ENCODE measurements at places on chromosomes 7 and 10.

DNA sequence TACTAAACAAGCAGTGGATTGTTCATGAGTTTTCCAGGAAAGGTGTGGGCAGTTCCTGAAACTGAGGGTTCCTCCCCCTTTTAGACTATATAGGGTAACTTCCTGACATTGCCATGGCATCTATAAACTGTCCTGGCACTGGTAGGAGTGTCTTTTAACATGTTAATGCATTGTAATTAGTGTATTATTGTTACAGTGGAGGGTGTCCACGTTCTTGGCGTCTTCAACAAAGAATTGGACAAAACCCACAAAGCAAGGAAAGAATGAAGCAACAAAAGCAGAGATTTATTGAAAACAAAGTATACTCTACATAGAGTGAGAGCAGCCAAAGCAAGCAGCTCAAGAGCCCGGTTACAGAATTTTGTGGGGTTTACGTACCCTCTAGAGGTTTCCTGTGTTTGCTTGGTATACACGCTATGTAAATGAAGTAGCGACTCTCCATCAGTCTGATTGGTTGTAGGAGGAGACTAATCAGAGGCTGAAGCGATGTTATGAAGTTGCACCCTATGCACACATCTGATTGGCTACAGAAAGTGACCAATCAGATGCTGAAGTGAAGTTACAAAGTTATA, 175.2 kb downstream of the NSUN6 start:
- no peak overlapping the region for H3K27ac ChIP-seq
- H3K4me1 ChIP-seq = peaks cover 13% of the 10 kb centered on the region
- H3K4me3 ChIP-seq = no peak overlapping the region
- no peak for DNase-seq
- H3K27me3 ChIP-seq = peaks cover 2% of the 10 kb centered on the region

DNA sequence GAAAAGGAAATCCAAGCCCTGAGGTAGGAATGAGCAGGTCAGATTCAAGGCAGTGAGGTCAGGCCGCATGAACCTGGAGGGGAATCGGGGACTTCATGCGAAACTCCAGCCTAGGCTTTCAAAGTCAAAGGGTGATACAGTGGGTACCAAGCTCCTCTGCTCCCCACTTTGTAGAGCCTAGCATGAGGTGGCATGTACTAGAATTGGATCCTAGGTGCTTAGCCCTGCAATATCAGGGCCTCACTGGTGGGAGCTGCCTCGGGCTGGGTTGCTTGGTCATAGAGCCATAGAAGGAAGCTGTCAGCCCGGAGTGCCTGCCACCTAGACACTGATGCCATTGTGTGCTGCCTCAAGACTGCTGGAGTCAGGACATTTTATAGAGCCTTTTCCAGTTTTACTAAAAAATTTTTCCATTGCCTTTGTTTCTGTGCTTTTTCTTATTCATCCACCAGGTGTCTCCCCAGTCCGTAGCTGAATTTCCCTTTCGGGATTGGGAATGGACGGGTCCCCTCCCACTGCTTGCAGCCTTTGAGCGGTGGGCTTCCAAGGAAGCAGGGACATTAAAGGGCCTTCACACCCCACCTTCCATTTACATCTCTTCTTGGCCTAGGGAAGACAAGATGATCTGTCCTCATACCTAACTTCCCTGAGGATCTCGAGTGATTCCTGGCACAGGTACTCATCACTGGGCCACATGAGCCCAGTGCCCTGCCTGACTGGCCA, 5.5 kb upstream of the LZTS2 start:
- H3K4me1 ChIP-seq = peaks cover 20% of the 10 kb centered on the region
- no peak for DNase-seq
- H3K27me3 ChIP-seq = no peaks in the 10 kb centered on the region
- no peak overlapping the region for H3K4me3 ChIP-seq
- H3K27ac ChIP-seq = no peak overlapping the region

GRCh38 chr7:54978364-54979116, 40.3 kb upstream of the EGFR start:
- no peak overlapping the region for H3K4me3 ChIP-seq
- no peak for DNase-seq
- no peaks in the 10 kb centered on the region for H3K27me3 ChIP-seq

DNA sequence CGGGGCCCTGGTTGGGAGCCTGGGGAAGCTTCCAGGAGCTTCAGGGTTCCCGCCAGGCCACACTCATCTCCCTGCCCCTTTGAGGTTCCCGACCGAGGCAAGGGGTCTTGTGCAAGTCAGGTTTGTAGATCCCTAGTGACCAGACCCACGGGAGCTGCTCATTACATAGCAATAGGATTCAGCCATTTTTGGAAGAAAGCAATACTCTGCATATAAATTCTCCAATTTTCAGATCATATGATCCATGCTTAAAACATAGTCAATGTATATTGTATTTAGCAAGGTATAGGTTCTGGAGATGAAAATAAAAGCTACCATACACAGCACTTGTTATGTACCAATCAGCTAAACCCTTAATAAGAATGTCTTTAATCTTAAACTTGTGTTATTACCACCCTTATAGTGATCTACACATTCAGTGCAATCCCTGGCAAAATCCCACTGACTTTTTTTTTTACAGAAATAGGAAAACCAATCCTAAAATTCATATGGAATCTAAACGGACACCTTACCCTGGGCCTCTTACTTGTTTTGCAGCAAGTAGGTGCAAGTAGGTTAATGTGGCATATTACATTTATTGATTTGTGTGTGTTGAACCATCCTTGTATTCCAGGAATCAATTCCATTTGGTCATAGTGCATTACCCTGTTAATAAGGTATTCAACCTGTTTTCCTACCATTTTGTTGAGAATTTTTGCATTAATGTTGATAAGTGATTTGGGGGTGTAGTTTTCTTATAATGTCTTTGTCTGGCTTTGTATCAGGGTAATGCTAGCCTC, 13.8 kb upstream of the FKBP9 start:
- H3K4me1 ChIP-seq = peaks cover 20% of the 10 kb centered on the region
- H3K4me3 ChIP-seq = peak overlapping the region; percentile 63
- H3K36me3 ChIP-seq = peaks cover 17% of the 10 kb centered on the region
- no peak for DNase-seq
- no peak overlapping the region for H3K27ac ChIP-seq
- H3K27me3 ChIP-seq = peaks cover 7% of the 10 kb centered on the region

DNA sequence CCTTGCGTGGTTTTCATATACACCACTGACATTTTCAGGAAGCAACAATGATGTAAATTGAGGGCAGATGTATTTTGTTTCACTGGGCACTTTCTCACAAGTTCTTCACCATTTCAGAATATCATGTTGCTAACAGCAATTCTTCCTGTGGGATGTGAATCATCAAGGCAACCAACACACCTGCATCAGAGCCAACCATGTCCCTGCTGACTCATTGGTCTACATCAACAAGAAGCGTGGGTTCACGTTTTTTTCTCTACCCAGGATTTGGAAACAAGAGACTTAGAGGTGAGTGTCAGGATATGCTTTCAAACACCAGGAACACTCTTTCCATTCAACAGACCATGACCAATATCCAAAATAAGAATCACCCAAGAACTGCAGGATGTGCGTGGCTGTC, 203.9 kb downstream of the TEX36 start:
- no peak overlapping the region for H3K27ac ChIP-seq
- H3K36me3 ChIP-seq = no peaks in the 10 kb centered on the region
- H3K4me1 ChIP-seq = peaks cover 8% of the 10 kb centered on the region
- no peak for DNase-seq
- no peak overlapping the region for H3K4me3 ChIP-seq

DNA sequence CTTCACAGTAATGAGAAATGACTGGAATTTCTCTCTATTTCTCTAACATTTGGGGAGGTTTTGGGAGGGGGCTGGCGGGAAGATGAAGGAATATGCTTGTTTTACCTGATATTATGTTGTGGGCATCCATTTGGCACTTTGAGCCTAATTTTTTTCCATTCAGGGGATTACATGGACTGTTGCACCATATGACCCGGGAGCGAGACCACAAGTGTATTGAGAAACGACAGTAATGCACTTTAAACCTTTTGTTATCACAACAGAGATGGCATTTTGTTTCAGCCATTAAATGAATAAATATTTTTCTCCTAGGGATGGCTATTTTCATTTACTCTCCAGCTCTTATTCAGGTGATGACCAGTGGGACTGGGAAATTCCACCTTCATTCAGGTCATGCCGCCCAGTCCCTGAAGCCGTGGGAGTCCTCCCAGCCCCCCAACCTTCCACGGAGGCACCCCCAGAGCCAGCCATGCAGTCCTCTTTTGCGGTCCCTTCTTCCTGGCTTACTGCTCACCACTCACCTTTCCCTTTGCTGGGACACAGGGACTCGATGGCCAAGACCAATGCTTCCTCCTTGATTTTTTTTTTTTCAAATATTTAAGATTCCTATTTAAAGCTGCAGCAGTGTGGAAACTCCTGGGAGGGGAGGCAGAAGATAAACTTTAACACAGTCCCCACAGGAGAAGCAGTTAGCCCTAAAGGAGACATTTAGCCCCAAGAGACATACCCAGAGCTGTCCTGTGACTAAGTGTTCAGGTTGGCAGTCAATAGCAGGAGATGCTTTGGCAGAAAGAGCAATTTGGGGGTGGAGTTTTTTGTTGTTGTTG, 190.9 kb upstream of the YAE1 start:
- no peaks in the 10 kb centered on the region for H3K36me3 ChIP-seq
- H3K27me3 ChIP-seq = no peaks in the 10 kb centered on the region
- DNase-seq = no peak
- H3K4me1 ChIP-seq = no peaks in the 10 kb centered on the region
- no peak overlapping the region for H3K4me3 ChIP-seq

All from activated T-helper 2 cell treated with anti-CD3 and anti-CD28 coated beads, Interferon-gamma antibody, Interleukin-2, Interleukin-4, amounts not matched to agents 10 μg/mL and 5 μg/mL and 100 μg/mL, durations not matched to agents 14 hours and 24 hours and 36 hours (primary cell).